Nucleus accumbens (tissue), 56 donors: ENCODE measurements at places on chromosomes 12 and 14.

- no peak for DNase-seq
These were observed 506 bp upstream of the TBX5 start for GRCh38 chr12:114406316-114406983.

GRCh38 chr14:74135426-74135825, 50.7 kb downstream of the LIN52 start:
- no peak for DNase-seq

DNA sequence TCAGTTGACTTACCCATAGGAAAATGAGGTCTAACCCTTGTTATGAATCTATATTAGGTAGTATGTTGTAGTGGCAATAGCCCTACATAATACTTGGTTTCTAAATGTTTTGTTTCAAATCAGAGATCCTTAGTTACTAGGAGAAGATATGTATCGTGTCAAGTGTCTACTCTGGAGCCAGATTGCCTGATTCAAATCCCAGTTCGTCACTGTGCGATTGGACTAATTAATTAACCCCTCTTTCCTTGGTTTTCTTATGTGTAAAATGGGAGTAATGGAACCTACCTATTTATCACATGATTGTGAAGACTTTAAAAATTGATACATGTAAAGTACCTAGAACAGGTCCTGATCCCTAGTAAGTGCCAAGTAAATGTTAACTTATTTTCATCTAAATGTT, 1.4 kb downstream of the LETMD1 start:
- no peak for DNase-seq

- DNase-seq, result no peak
These were observed 208.3 kb downstream of the BCL11B start for GRCh38 chr14:99063620-99064225.

DNA sequence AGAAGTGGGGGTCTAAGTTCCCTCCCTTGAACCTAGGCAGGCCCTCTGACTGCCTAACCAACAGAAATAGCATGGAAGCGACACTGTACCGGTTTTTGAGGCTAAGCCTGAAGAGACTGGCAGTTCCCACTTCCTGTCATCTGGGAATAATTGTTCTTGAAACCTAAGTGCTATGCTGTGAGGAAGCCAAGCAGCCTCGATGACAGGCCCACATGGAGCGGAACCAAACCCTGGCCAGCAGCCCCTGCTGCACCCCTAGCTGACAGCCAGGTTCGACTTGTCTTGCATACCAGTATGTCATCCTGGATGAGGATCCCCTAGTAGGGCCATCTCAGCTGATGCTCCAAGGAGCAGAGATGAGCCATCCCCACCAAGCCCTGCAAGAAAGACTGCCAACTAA, 6.4 kb upstream of the GPR68 start:
- no peak for DNase-seq

- no peak for DNase-seq
These were observed 18.0 kb upstream of the MAP3K9 start for GRCh38 chr14:70827347-70827746.

- no peak for DNase-seq
These were observed 97.2 kb downstream of the LGMN start for GRCh38 chr14:92651106-92651757.
